ENCODE measurements at places on chromosomes 3 and 15.

GRCh38 chr15:55403531-55403930 is 4.6 kb downstream of the CCPG1 start:
- DNase-seq: no peak

GRCh38 chr3:105140899-105141367 is 225.8 kb upstream of the ALCAM start:
- no peak for DNase-seq

DNA sequence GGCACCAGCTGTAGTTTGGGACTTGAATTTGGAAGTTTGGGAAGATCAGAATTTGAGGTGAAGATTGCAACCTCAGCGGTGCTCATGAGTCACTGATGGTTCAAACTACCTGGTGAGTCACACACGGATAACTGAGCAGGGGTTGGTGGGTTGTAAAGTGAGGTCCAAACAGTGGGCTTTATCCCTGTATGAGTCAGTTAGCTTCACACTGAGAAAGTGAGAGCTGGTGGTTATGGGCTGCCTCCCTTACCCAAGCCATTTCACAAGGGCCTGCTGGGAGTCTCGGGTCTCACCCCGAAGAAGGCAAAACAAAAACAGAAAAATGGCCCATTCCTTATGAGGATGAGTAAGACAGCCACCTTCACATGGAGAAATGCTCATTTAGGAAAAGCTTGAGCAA is 77.0 kb downstream of the ITGA11 start:
- DNase-seq: no peak

GRCh38 chr15:42011074-42011473 is 9.8 kb downstream of the PLA2G4E start:
- no peak for DNase-seq

DNA sequence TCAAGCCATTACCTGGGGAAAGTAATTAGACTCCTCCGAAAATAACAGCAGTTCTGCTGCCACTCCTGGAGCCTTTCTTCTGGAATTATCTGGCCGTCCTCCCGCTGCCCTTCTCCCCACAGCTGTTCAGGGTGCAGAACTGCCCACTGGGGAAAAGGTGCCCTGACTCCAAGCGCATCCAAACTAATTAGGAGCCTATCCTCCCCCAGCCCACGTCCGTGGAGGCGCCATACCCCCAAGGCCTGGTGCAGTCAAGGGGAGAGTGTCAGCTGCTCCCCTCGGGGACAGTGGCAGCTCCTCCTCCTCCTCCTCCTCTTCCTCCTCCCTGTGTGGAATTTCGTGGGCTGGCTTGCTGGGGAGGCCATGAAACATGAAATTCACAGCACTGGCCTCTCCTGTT is 177.2 kb downstream of the XXYLT1 start:
- no peak for DNase-seq
